ENCODE measurements at places on chromosomes 3 and 15.

- no peak for DNase-seq
These were observed 35.2 kb upstream of the SIAH2 start for GRCh38 chr3:150798122-150798618.

DNA sequence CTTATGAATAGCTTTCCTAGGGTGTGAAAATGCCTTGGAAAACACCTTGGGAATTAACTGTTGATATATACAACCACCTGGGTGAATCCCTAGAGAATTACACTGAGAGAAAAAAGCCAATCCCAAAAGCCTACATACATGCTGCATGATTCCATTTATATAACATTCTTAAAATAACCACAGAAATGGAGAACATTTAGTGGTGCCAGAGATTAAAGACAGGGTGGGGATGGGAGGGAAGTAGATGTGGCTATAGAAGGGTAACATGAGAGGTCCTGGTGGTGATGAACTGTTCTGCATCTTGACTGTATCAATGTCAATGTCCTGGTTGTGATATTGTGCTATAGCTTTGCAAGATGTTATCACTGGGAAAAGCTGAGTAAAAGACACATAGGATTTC, 291.0 kb downstream of the CLSTN2 start:
- DNase-seq: no peak

- DNase-seq: no peak
These were observed 3.3 kb downstream of the SHISA5 start for GRCh38 chr3:48500656-48501055.

DNA sequence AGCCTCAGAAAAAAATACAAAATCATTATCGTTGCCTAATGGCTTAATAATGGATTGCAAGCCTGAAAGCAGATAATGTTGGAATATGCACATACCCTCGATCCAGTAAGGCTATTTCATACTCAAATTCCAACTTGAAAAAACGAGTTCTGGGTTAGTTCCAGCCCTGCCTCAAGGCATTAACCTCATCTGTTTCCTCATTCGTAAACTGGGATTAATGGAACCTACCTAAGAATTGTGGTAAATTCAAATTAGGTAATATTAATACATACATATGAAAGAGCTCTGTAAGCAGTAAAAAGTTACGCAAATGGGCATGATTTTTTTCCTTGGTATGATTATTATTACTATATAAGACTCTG, 107.5 kb downstream of the SRGAP3 start:
- DNase-seq: no peak

DNA sequence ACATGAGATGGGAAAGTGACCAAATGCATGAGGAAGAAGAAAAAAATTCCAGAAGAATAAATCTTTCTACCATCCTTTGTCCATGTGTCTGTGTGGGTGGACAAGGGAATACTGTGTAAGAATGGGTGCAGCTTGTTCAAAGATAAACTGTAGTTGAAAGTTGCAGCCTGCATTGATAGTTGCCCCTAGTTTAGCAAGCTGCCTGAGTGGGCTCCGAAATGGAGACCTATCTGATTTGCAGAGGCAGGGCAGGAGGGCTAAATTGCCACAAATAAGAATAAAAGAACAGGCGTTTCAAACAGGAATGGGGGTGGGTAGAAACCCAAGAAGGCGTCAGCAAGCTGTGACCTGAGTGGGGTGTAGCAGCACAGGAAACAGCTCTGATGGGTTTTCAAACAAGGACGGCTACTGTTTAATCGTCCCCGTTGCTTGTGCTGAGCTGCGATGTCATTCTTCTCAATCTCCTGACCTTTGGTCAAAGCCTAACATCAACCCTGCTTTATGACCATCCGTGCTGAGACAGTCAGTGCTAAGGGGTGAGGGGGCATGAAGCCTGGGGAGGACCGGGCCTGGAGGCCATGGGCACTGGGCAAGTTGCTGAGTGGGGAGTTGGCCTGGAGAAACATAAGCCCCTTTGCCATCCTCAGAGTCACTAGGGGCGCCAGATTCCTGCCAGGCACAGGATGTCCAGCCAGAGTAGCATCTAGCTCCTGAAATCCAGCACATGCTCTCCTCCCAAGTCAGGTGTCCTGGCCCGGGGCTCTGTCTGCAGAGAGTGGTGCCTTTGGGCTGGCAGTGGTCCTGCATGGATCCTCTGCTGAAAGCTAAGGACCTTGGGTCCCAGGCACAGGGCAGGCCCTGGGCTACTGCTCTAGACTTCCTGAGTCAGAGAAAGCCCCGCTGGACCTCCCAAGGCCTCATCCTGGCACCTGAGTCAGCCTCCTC, 19.2 kb upstream of the C15orf39 start:
- DNase-seq: no peak

DNA sequence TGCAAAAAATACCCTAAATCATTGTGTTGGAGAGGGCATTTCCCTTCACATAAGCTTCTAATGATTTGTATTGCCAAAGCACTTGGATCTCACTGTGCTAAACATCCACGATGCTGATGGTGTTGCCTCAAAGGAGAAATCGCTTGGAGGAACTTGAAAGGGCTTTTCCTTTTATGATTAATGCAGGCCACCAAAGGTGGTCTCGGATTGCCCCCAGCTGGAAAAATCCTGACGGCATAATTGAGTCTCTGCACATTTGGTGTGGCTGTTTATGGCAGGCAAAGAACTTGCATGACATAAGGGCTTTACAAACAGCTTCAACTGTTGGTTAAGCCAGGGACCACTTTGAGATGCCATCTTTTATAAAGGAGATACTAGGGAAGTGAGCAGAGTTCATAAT, 664.0 kb upstream of the ADAMTS9 start:
- no peak for DNase-seq

All from pulmonary artery endothelial cell (primary cell).